ENCODE measurements at places on chromosomes 4 and X.
A peak's percentile ranks its signal among the peaks of the same experiment; 100 is the strongest.

GRCh38 chrX:136909706-136910564, 29.4 kb upstream of the RBMX start:
- peak; percentile 73 for DNase-seq

GRCh38 chr4:87416965-87417364, 5.4 kb upstream of the NUDT9 start:
- DNase-seq: no peak

GRCh38 chr4:77104791-77105540, 29.2 kb upstream of the CCNI start:
- no peak for DNase-seq

- DNase-seq: no peak
Measured at GRCh38 chrX:22340022-22340616, 67.4 kb downstream of the CBLL2 start.

DNA sequence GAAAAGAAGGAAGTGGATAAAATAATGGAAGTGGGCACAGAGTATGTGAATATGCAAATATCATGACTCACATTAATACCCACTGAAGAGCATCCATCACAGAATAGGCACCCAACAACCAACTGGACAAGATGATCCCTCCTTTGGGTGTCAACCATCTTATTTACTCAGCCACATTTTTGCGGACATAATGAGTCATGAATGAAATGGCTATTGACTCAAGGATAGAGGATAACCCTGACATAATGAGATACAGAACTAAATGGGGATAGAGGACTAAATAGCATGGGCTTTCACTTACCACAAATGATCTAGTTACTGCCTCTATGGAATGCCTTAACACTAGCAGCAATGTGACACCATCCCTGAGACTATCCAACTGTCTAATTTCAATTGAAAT, 224.7 kb downstream of the ANTXR2 start:
- DNase-seq: no peak

DNA sequence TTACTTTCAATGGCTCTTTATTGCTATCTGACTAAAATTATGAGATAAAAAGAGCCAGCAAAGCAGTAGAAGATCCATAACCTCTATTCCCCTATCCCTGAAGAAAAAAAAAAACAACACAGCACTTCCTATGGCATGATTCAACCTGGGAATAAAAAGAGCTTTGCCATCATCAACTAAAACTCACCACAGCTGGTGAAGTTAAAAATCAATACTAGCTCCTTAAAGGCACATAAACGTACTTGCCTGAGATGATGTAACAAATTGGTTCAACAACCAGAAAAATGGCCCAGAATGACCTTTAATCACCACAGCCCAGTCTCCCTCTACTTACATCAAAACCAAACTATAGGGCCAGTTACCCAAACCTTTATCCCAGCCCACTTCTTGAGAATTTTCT, 153.8 kb downstream of the MAML3 start:
- DNase-seq: no peak

DNA sequence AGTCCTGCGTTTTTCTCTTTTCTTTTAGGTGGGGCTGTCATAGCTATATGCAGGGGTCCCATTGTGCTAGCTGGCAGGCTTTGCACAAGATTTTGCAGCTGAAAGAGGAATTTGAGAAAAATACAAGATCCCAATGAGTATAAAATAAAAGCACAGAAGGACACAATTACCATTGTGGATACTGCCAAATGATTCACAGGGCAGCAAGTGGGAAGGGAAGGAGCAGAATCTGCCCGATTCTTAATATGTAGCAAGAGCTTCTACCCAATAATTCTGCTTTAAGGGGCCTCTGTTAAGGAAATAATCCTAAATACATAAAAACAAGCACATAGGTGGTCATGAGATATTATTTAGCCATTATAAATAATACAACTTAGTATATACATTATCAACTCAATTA, 25.9 kb upstream of the ING2 start:
- DNase-seq: no peak

DNA sequence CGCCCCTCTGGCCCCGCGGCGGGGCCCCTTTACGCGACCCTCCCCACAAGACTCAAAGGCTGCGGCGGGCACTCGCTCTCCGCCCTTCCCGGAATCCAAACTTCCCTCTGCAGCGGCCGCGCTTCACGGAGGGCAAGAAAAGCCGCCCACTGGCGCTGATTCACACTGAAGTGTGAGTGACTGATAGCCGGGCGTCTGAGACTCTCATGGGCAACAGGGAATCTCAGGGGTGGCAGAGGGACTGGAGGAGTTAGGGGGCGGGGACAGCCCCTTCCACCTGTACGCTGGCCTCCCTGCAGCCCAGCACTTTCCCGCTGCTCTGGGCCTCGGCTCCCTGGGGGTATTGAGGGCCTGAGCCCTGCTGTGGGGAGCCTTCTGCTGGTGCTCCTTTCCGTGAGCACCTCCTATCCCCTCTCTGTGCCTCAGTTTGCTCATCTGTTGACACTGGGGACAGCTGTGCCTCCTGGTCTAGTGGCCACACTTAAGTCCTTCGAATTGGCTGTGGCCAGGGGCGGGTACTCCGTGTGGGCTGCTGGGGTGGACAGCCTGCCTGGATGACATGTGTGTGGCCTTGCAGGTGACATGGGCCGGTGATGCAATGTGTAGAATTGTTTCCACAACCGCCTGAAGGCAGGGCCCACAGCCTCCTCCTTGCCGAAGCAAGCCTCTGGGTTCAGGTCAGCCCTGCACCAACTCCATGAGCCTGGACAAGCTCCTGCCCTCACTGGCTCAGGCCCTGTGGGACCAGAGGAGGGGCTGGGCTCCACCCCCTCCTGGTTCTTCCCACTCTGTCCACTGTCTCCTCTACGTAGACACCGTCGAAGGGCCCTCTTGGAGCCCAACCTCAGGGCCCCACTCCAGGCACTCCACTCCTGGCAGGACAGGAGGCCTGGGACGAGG, 951 bp downstream of the SH3BP2 start:
- DNase-seq: peak; percentile 52

DNA sequence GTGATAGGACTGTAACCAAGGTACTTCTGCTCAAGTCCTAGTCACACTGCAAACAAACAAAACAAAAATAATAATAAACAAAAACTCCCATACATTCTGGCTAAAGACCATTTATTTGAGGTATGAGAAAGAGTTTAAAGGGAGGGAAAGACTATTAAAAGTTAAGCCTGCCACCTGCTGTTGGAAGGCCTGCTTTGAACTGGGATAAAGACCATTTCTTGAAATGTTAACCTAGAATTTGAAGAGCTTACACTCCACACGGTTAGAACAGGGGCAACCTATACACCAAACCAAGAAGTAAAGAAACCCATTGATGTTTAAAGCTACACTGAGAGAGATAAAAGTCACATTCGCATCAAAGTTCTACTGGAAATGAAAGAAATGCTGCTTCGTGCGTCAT, 548.7 kb upstream of the DIPK2B start:
- peak; percentile 10 for DNase-seq

DNA sequence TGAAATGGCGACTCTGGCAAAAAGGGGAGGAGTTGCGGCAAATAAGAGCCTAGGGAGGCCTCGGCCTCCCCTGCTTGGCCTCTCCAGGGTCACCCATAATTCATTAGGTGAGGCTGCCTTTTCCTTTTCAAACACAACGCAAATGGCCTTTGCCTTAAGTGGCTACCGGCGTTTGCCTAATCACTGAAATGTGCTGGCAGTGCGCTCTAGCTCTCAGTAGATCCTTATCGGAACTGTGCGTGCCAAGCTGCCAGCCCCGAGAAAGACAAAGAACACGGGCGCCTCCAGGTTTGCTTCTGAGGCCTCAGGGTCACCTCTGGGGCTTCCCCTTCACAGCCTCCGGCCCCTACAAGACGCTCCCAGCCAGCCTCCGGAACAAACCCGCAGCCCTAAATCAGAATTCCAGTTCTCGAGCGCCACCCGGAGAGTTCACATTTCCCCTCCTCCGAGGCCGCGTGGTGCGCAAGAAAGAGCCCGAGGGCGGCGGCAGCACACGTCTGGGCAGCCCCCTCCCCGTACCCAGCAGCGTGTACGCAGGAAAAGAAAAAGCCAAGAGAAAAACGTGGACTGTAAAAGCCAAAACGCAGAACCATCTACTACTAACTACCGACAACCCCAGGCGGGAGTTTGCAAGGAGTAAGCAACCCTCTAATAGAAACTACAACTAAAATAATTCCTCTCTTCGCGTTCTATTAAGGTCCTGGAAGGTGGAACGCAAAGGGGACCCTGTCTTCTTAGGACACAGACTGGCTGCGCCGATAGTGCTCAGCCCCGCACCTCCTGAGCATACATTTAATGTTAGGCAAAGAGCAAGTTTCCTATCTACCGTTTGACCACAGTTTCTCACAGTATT, 76.5 kb upstream of the BCOR start:
- DNase-seq: peak; percentile 71

DNA sequence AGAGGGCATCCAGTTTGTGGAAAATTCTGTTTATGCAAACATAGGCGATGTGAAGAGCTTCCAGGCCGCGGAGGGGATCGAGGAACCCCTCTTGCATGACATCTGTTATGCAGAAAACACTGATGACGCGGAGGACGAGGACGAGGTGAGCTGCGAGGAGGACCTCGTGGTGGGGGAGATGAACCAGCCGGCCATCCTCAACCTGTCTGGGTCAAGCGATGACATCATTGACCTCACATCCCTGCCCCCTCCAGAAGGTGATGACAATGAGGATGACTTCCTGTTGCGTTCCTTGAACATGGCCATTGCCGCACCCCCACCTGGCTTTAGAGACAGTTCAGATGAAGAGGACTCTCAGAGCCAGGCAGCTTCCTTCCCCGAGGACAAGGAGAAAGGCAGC, 74.6 kb upstream of the PRPS2 start:
- DNase-seq: no peak

GRCh38 chr4:105887508-105887907, 7.8 kb upstream of the NPNT start:
- no peak for DNase-seq

GRCh38 chr4:123528501-123529277, 132.1 kb downstream of the SPRY1 start:
- DNase-seq: no peak

DNA sequence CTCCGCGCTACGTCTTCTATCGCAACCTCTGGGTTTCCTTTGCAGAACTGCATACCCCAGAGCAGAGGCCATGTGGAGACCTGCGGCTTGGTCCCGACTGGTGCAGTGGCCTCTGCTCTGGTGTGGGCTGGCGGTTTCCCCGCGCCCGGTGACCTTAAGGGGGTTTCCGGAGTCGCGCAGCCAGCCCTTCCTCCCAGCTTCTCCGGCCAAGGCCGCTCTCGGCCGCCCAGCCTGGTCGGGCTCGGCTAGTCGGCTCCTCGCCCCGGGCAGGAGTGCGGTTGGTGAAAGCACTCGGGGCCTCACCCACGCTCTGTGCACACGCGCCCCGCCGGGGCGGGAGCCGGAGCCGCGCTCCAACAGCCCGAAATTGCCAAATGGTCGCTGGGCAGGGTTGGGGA, 84.9 kb downstream of the BCOR start:
- DNase-seq: peak; percentile 9

- no peak for DNase-seq
Measured at GRCh38 chr4:123659730-123660129, 263.1 kb downstream of the SPRY1 start.

DNA sequence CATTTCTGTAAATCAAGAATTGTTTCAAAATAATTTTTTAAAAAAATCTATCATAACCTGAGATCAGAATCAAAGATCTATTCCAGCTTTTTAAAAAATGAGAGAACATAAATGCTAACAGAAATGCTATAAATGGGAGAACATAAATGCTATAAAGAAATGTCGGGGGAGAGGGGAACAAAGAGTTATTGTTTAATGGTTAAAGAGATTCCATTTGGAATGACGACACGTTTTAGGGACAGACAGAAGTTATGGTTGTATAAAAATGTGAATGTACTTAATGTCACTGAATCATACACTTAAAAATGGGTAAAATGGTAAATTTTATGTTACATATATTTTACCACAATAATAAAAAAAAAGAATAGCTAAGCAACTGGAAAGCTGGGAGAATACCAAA, 127.1 kb downstream of the ATRX start:
- no peak for DNase-seq

DNA sequence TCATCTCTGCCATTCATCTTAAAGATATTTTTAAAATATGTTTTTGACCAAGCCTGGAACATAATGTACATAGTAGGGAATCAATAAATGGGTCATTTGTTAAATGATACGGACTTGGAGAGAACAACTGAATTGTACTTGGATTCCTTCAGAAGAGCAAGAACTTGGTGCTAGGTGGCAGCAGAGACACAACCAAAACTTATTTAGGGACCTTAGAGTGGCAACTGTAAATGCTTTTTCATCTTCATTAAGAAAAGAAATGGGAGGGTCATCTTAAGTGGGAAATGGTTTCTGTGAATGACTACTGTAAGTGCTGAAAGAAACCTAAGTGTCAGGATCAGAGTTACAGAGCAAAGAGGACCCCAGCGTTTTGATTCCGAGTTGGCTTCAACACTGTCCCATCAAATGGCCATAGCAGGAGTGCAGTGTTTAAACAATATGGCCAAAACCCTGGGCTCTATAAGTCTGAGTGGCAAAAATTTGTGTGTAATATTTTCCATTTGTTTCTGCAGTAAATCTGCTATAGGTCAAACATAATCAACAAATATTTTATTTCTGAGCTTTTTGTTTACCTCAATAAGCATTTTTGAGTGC, 213.6 kb downstream of the PALLD start:
- no peak for DNase-seq

Data from CD4-positive, alpha-beta T cell treated with Interleukin-6 for 4 hours (primary cell).